ENCODE measurements at places on chromosomes 16 and 17.

- DNase-seq = no peak
Observed at GRCh38 chr16:27363246-27363632, 38.7 kb upstream of the IL21R start.

DNA sequence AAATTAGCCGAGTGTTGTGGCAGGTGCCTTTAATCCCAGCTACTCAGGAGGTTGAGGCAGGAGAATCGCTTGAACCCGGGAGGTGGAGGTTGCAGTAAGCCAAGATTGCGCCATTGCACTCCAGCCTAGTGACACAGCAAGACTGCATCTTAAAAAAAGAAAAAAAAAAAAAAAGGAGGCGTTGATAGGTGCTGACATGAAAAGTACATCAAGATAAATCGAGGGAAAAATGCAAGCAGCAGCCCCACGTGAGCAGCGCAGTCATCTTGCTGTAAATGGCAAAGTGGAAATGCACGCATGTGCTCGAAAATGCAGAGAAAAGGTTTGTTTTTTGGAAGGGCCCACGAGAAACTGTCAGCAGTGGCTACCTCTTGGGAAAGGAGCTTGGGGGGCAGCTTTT, 20.9 kb downstream of the MXRA7 start:
- DNase-seq = no peak

DNA sequence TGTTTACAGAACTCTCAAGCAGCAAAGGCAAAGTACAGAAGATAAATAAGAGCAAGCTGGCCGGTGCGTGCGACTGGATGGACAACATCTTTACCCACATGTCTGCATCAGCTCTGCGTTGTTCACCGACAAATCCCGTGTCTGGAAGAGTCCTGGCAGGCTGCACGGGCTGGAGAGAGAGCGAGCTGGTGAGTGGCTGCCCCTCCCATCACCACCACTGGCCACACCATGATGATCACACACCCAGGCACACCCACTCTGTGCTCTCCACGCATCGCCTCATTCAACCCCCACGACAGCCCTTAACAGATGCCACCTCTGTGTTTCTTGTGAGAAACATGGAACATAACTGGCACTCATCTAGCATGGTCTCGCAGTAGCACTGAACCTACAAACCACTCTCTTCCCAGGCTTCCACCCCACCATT, 59.2 kb downstream of the ANKRD11 start:
- no peak for DNase-seq

GRCh38 chr17:80510132-80510531, 33.7 kb upstream of the NPTX1 start:
- no peak for DNase-seq

DNA sequence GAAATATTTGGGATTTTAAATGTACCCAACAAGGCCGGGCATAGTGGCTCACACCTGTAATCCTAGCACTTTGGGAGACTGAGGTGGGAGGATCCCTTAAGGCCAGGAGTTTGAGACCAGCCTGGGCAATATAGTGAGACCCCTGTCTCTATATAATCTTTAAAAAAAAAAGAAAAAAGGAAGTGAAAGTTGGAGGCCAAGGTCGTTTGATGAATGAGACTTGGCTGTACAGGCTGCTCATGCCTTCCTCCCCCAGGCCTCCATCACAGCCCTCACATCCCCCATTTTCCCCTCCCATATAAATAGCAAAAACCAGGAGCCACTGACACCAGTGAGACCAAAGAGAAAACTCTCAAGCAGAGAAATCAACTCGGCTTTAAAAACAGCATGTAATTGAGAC, 3.3 kb upstream of the CA7 start:
- DNase-seq = no peak

- DNase-seq = no peak
Observed at GRCh38 chr16:87495578-87496446, 3.0 kb upstream of the ZCCHC14 start.

DNA sequence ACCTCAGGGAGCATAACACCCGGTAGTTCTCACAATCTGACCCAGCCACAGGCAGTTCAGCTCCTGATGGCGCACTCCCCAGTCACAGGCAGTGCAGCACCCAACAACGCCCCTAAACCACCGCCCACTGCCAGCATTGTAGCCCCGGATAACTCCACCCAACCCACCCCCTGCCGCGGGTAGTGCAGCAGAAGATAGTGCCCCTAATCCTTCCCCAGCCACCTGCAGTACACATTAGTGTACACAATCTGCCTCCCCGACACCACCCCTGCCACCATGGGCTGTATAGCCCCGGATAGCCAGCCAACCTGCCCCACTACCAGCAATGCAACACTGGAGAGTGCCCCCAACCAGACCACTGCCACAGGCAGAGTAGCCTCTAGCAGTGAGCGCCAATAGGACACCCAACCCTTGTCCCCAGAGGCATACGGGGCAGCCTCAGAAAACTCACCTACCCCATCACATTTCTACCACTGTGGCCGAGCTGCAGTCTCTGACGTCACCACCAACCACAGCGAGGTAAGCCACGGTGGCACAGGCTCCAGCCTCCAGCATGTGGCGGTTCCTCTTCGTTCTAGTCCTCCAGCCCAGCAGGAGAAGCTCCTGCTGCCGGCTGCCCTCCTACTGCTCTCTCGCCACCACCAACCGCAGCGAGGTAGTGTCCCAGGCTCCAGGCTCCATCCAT, 877.3 kb downstream of the KCNJ18 start:
- DNase-seq = no peak

GRCh38 chr17:9636501-9636900, 8.8 kb upstream of the USP43 start:
- no peak for DNase-seq

DNA sequence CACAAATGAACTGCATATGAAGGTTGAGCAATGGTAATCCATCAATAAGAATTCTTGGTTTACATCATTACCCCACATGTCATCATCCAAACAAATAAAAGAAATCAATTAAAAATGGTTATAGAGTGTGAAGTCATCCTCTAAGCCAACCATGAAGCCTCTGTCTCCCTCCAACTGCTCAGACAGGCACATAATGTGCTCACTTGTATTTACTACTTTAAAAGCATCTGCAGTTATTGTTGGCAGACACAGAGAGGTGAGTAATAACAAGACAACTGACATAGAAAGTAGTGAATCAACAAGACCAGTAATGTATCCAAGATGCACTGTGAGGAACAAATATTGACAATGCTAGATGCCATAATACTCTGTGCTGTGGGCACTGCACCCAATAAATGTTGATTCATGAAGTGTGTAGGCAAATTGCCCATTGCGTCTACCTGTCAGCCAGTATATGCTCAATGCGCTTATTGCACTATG, 20.0 kb downstream of the ADAMTS18 start:
- no peak for DNase-seq

GRCh38 chr16:66515596-66516508, 34.1 kb downstream of the TK2 start:
- no peak for DNase-seq

GRCh38 chr17:48378708-48379392, 51.2 kb downstream of the SKAP1 start:
- no peak for DNase-seq

- DNase-seq = no peak
Observed at GRCh38 chr17:27581016-27581415, 50.0 kb upstream of the LGALS9 start.

DNA sequence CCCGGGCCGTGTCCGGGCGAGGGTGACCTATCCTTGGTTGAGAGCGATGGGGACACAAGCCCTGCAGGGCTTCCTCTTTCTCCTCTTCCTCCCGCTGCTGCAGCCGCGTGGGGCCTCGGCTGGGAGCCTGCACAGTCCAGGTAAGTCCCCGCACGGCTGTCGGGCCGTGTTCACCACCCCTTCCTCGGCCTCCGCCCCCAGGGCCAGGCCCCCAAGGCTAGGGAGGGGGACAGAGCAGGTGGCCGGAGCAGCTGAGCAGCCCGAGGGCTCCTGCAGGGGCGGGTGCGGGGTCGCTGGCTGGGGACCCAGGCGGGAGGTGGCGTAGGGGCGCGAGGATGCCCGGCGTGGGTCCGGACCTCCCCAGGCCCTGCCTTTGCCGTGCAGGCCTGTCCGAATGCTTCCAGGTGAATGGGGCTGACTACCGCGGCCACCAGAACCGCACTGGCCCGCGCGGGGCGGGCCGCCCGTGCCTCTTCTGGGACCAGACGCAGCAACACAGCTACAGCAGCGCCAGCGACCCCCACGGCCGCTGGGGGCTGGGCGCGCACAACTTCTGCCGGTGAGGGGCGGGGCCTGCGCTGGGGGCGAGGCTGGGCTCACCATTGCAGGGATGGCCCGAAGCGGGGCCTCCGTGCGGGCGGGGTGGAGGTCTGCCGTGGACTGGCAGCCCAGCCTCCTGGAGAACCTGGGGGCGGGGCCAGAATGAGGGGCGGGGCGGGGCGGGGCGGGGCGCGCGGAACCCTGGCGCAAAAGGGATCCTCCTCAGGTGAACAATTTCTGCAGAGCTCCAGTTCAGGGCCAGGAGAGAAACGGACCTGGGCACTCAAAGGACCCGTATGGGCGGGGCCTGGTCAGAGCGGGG, 631 bp downstream of the KREMEN2 start:
- DNase-seq = no peak

- DNase-seq = no peak
Observed at GRCh38 chr17:75892556-75893224, 4.1 kb downstream of the TRIM65 start.

DNA sequence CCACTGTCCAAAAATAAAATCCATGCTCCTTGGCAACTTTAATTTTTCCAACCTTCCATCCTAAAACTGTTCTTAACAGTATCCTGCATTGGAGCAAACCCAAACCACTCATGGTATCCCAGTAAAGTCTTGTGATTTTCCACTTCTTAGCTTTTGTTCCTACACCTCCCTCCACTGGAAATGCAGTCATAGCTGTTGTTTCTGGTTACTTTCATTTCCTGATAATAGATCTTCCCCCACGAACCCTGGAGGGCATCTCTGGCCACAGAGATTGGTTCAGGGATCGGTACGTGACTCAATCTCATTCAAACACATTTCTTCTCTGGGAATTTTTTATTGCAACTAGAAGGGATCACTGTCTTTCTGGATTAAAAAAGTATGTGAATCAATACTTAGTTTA, 276.0 kb downstream of the GRIN2A start:
- DNase-seq = no peak

DNA sequence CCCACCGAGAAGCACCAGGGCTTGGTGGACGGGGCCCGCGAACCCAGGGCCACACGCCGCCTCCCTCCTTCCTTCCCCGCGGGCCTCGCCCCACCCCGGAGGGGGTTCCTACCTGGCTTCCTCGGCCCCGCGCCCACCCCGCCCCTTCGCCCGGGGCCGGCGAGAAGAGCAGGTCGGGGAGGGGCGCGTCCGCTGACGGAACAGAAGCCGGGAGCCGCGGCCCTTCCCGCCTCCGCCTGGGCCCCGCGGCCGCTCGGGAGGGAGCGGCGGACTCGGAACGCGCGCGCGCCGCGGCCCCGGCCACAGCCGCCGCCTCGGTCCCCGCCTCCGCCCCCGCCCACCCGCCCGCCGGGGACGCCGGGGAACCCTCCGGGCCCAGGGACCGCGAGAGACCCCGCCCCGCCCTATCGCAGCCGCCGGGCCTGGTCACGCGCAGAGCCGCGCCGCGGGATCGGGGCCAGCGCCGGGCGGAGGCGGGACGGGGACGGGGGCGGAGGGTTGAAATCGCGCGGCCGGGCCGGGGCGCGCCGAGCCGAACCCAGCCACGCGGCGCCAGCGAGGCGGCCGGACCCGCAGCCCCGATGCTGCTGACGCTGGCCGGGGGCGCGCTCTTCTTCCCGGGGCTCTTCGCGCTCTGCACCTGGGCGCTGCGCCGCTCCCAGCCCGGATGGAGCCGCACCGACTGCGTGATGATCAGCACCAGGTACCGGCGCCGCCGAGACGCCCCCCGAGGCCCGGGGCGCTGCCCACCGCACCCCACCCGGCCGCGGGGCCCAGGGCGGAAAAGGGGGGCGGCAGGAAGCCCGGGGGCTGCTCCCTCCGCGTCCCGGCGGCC, at the start of gene TLCD3A:
Gene TLCD3A, plus strand, starts transcription at position 530 of the 835 bp plus-strand sequence. Its CDS starts 52 bp downstream, at position 582.
- DNase-seq = peak; percentile 20

DNA sequence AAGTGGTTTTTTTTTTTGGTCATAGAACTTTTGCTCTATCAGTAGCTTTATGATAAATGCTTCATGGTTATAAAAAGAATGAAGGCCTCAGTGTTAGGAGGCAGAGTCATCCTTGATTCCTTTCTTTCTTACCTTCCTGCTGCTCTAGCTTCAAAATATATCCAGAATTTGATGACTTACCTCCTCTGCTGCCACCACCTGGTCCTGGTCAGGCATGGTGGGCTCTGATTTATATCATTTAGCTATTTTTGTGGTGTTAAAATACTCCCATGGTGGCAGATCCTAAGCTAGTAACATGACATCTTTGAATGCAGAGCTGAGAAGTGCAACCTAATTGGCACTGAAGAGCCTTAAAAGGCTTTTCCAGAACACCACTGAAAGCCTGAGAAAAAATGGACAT, 508.8 kb upstream of the CDH8 start:
- DNase-seq = no peak

Data from occipital lobe (tissue), 3 donors.